ENCODE measurements at places on chromosomes 5 and 9.

DNA sequence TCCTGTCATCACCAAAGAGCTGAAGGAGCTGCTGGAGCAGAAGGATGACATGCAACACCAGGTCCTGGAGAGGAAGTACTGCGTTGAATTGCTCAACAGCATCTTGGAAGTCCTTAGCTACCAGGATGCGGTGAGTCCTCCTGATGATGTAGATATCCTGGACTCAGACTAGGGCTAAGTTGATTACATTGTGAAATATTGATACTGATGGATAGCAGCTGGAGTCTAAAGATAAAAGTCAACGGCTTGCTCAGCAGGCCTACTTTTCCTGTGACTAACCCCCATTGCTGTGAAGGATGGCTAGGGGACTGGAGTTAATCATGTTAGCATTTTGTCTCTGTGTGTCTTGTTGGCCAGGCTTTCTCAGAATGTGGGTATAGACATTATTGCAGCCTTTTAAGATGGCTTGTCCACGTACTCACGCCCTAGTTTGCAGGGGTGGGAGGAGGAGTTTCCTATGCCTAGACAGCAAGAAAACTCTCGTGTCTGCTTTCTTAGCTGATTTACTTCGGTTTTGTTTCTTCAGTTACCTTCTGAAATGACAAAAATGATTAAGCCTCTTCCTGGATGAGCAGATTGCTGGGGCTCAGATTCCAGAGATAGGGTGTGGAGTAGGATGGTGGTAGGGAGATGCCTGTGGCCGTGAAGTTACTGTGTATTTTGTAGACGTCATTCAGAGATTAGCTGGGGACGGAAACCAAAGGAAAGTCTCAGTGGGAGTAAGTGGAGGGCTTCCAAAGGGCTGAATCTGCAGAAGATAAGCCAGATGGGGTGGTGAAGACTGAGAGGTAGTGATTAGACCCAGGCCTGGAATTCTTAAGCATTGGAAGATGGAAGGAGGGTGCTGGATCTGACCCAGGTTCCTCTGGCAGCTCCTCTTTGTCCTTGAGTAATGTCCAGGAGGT is 166.3 kb downstream of the DOCK2 start:
- DNase-seq = no peak

GRCh38 chr5:172860520-172861443 is 26.7 kb downstream of the ERGIC1 start:
- no peak for DNase-seq

- no peak for DNase-seq
Measured at GRCh38 chr5:36944607-36945225, 68.1 kb downstream of the NIPBL start.

DNA sequence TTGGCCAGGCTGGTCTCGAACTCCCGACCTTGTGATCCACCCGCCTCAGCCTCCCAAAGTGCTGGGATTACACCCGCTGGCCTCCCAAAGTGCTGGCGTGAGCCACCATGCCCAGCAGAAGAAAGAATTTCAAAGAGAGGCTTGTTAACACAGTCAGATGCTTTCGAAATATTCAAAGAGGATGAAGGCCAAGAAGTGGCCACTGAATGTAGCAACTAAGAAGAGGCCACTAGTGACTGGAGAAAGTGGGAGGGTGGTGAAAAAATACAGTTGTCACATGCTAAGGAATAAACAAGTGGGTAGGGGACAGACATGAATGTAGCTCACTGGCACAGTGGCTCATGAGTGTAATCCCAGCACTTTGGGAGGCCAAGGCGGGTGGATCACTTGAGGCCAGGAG is 13.0 kb upstream of the TPM2 start:
- DNase-seq = no peak

All from T-helper 22 cell (primary cell).